Right atrium auricular region (tissue), 2 donors: ENCODE measurements at places on chromosomes 12 and 14. TPM values are rescaled to one million over a fixed set of nuclear protein-coding genes. Genes with fewer than 3 reads are reported as not detected.

Gene KLRB1
- total RNA-seq = not detected

- H3K36me3 ChIP-seq = no peaks in the 10 kb centered on the region
- no peak overlapping the region for H3K27ac ChIP-seq
- H3K4me3 ChIP-seq = no peak overlapping the region
- peak; percentile 67 for DNase-seq
Measured at GRCh38 chr12:12839873-12840579, 26.9 kb downstream of the DDX47 start.

DNA sequence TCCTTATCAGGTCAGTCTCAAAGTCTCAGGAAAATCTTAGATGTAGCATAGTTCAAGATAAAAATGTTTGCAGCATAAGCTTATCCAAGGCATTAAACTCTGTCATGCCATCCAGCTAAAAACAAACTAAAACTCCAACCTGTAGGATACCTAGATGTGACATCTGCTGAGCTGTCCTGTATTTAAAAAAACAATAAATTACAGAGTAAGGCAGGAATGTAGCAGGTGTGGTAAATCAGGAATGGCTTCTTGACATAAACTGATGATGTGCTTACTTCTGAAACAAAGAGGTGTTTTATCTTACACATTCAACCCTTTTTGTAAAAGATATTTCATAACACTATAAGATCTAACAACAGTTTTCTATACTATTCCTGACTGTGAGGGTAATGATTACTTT, 30.6 kb upstream of the DLGAP5 start:
- DNase-seq = no peak
- H3K36me3 ChIP-seq = no peaks in the 10 kb centered on the region
- H3K27me3 ChIP-seq = no peaks in the 10 kb centered on the region
- H3K27ac ChIP-seq = no peak overlapping the region
- H3K4me3 ChIP-seq = no peak overlapping the region

Gene OR4K2
- not detected for total RNA-seq

Gene RNASE1
- 230 TPM for total RNA-seq

GRCh38 chr12:559906-560455, 100.2 kb downstream of the B4GALNT3 start:
- H3K27ac ChIP-seq = no peak overlapping the region
- H3K4me1 ChIP-seq = no peaks in the 10 kb centered on the region
- H3K4me3 ChIP-seq = no peak overlapping the region
- H3K36me3 ChIP-seq = peaks cover 16% of the 10 kb centered on the region
- no peaks in the 10 kb centered on the region for H3K27me3 ChIP-seq

Gene NFATC4
- total RNA-seq = 13.4 TPM

GRCh38 chr14:62632771-62633170, 412.5 kb downstream of the KCNH5 start:
- no peak for DNase-seq
- H3K36me3 ChIP-seq = no peaks in the 10 kb centered on the region
- no peaks in the 10 kb centered on the region for H3K4me1 ChIP-seq
- H3K4me3 ChIP-seq = no peak overlapping the region
- H3K27ac ChIP-seq = no peak overlapping the region

Gene CD4
- total RNA-seq = 3.2 TPM

DNA sequence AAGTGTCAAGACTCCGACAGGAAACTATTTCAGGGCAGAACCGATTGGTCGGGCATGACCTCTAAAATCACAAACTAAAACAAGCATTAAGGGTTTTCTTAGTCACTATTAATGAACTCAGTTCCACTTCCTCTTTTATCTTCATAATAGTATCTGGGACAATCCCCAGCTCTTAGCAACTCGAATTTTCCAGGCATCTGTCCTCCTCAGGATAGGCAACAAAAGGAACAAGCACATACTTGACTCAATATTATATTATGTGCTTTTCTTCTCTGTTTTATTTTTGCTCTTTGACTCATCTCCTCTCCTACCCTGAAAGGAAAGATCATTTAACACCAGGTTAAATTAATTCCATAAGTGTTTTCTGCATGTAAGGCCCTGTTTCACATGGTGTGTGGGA, 638.3 kb upstream of the TBX3 start:
- H3K36me3 ChIP-seq = no peaks in the 10 kb centered on the region
- DNase-seq = no peak
- H3K4me1 ChIP-seq = peaks cover 7% of the 10 kb centered on the region
- H3K27me3 ChIP-seq = no peaks in the 10 kb centered on the region

Gene ACVR1B
- 8.2 TPM for total RNA-seq

- peak overlapping the region; percentile 20 for H3K27ac ChIP-seq
- no peak for DNase-seq
- peaks cover 25% of the 10 kb centered on the region for H3K36me3 ChIP-seq
- peak overlapping the region; percentile 21 for H3K4me3 ChIP-seq
- no peaks in the 10 kb centered on the region for H3K27me3 ChIP-seq
- H3K4me1 ChIP-seq = peaks cover 13% of the 10 kb centered on the region
Measured at GRCh38 chr12:130818635-130819576, 20.1 kb downstream of the STX2 start.

DNA sequence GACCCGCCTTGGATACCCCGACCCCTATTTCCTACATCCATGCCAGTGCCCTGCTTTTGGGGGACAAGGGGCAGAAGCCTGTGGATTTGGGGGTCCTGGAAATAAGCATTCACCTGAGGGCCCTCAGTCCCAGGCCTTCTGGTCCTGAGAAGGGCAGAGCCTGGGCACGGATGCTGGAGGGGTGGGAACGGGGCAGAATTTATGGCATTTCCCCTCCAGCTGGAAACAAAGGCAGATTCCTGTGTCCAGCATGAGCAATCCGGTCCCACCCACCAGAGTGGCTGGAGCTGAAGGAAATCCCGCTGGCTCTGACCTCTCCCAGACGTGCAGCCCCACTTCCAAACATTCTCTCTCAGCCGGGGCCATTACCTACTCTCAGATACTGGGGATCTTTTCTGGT, 9.3 kb downstream of the ANKRD33 start:
- peak overlapping the region; percentile 4 for H3K27ac ChIP-seq
- no peaks in the 10 kb centered on the region for H3K36me3 ChIP-seq
- DNase-seq = no peak
- no peak overlapping the region for H3K4me3 ChIP-seq
- no peaks in the 10 kb centered on the region for H3K27me3 ChIP-seq
- no peaks in the 10 kb centered on the region for H3K4me1 ChIP-seq

DNA sequence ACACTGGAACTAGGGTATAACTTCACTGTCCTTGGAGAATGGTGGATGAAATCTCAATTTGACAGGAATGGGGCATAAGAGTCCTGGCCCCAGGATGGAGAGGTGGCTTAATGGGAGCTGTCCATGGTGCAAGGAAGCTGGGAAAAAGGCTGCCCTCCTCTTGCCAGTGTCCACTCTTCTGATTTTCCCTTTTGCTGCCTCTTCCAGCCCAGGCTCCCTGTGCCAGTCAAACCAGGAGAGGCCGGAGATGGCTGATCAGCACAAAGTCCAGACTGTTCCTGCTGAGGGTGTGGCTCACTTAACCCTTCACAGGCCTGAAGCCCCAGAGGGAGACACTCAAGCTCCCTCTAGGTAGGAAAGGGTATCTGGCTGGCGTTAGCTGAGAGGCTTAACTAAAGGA, at the start of gene MYO1A:
Gene MYO1A, minus strand, starts transcription at position 240 of the 400 bp plus-strand sequence. CDS start 1,806 bp downstream, outside the sequence.
- H3K36me3 ChIP-seq = no peaks in the 10 kb centered on the region
- no peaks in the 10 kb centered on the region for H3K4me1 ChIP-seq
- no peak within 1 kb of the TSS for H3K27ac ChIP-seq
- H3K27me3 ChIP-seq = no peaks in the 10 kb centered on the region
- no peak within 1 kb of the TSS for H3K4me3 ChIP-seq

DNA sequence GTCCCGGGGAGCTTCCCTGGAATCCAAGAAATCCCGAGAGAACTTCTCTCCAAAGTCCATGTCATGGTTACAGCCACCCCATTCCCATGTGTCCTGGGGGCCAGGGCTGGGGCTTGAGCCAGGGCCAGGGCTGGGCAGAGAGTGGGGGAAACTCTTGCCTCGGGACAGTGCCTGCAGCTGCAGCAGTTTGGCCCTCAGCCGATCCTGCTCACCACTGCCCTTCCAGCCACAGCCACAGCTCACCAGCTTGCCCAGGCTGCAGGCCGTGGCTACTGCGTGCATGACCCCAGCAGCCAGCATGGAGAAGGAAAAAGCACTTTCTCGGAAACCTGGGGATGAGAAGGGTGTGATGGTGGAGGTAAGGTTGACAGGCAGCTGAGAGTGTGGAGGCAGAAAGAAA, 3.5 kb downstream of the WNT10B start:
- no peak overlapping the region for H3K4me3 ChIP-seq
- peaks cover 12% of the 10 kb centered on the region for H3K27me3 ChIP-seq
- H3K36me3 ChIP-seq = no peaks in the 10 kb centered on the region
- DNase-seq = no peak
- no peak overlapping the region for H3K27ac ChIP-seq
- no peaks in the 10 kb centered on the region for H3K4me1 ChIP-seq

GRCh38 chr12:23543767-23544166, 405.7 kb downstream of the SOX5 start:
- H3K4me1 ChIP-seq = no peaks in the 10 kb centered on the region
- no peaks in the 10 kb centered on the region for H3K27me3 ChIP-seq
- no peak overlapping the region for H3K4me3 ChIP-seq
- no peaks in the 10 kb centered on the region for H3K36me3 ChIP-seq
- H3K27ac ChIP-seq = no peak overlapping the region
